Smooth muscle cell of trachea (primary cell): ENCODE measurements at places on chromosomes 7 and 10. TPM values are rescaled to one million over a fixed set of nuclear protein-coding genes. Genes with fewer than 3 reads are reported as not detected.

KLF6 gene
- total RNA-seq = 45.0 and 74.2 TPM in 2 replicates

TRIM74 gene
- not detected in 2 replicates for total RNA-seq

ACSM6 gene
- total RNA-seq = not detected in 2 replicates

SEMA3A gene
- total RNA-seq = 80.4 and 117 TPM in 2 replicates
